ENCODE measurements at places on chromosomes 3 and 15. TPM values are rescaled to one million over a fixed set of nuclear protein-coding genes. Genes with fewer than 3 reads are reported as not detected.

GRCh38 chr3:64445944-64446300, 220.7 kb upstream of the PRICKLE2 start:
- DNase-seq, result no peak

The CD80 gene
- total RNA-seq, result not detected

The MST1R gene
- total RNA-seq, result not detected

The SLC24A5 gene
- total RNA-seq, result 423 TPM

The SPSB4 gene
- total RNA-seq, result 0.08 TPM

The CTDSPL gene
- 15.5 TPM for total RNA-seq
